Right atrium auricular region (tissue), 2 donors: ENCODE measurements at places on chromosomes 6 and 20. TPM values are rescaled to one million over a fixed set of nuclear protein-coding genes. Genes with fewer than 3 reads are reported as not detected.

GRCh38 chr6:103036846-103037245, 1643.3 kb downstream of the GRIK2 start:
- H3K27me3 ChIP-seq: no peaks in the 10 kb centered on the region
- no peaks in the 10 kb centered on the region for H3K36me3 ChIP-seq
- no peak overlapping the region for H3K4me3 ChIP-seq
- H3K27ac ChIP-seq: no peak overlapping the region
- no peak for DNase-seq
- H3K4me1 ChIP-seq: no peaks in the 10 kb centered on the region

GRCh38 chr20:63850689-63851547, 10.4 kb upstream of the ABHD16B start:
- peaks cover 55% of the 10 kb centered on the region for H3K4me1 ChIP-seq
- H3K27me3 ChIP-seq: no peaks in the 10 kb centered on the region
- no peaks in the 10 kb centered on the region for H3K36me3 ChIP-seq
- no peak overlapping the region for H3K4me3 ChIP-seq

GRCh38 chr20:33578510-33578909, 83.6 kb upstream of the C20orf144 start:
- H3K4me1 ChIP-seq: no peaks in the 10 kb centered on the region
- no peaks in the 10 kb centered on the region for H3K36me3 ChIP-seq
- H3K27me3 ChIP-seq: no peaks in the 10 kb centered on the region
- DNase-seq: no peak

DNA sequence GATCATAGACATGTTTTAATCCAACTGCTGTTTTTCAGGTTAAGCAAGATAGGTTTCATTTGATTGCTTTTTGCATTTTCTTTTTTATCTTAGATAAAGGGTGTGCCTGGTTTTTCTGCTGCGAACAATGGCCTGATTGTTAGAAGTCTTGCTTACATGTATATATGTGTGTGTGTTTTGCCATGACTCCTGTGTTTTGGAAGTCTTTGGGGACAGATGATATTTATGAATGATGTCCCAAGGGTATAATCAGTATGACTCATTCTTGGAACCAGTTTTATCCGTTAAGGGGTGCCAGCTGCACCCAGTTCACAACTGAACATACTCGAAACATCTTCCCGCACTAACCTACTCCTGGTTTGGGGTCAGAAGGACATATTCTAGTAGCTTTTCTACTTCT, 230.1 kb upstream of the SUPT3H start:
- H3K27me3 ChIP-seq: no peaks in the 10 kb centered on the region
- no peaks in the 10 kb centered on the region for H3K4me1 ChIP-seq
- H3K27ac ChIP-seq: no peak overlapping the region
- H3K4me3 ChIP-seq: no peak overlapping the region
- DNase-seq: no peak

Gene DDX43
- 0.51 TPM for total RNA-seq

Gene TBXT
- total RNA-seq: not detected

Gene GRM1
- 0.08 TPM for total RNA-seq

Gene DPPA5
- not detected for total RNA-seq

- H3K36me3 ChIP-seq: no peaks in the 10 kb centered on the region
- H3K4me1 ChIP-seq: no peaks in the 10 kb centered on the region
- H3K27me3 ChIP-seq: no peaks in the 10 kb centered on the region
- no peak for DNase-seq
- H3K4me3 ChIP-seq: no peak overlapping the region
Measured at GRCh38 chr6:134683783-134684422, 266.0 kb downstream of the ALDH8A1 start.

- no peaks in the 10 kb centered on the region for H3K27me3 ChIP-seq
- no peaks in the 10 kb centered on the region for H3K4me1 ChIP-seq
- H3K36me3 ChIP-seq: no peaks in the 10 kb centered on the region
- no peak for DNase-seq
- H3K27ac ChIP-seq: no peak overlapping the region
Measured at GRCh38 chr6:157017861-157018260, 240.7 kb downstream of the ARID1B start.
